Activated T-cell treated with anti-CD3 and anti-CD28 coated beads, Interleukin-2, amount 50 U/mL, for 24 hours (primary cell): ENCODE measurements at places on chromosomes 11 and 22.

DNA sequence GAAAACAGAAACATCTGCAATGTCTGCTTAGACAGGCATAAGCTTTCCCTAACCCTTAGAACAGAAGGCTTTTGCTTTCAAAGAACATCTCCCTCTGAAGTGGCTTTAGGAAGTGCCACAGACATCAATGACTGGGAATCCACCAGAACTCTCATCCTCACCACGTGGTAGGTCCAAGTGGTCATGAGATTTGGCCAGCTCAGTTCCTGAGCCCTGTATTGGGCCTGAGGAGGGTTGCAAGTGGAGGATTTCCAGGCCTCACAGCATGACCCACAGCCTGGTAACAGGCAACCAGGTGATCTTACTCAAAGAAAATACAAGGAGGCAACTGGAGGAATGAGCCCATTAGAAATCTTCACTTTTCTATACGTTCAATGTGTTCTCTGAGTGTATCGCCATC, 1.6 kb downstream of the CASP1 start:
- H3K27ac ChIP-seq = peak overlapping the region; percentile 83
- no peak for DNase-seq
- H3K27me3 ChIP-seq = no peaks in the 10 kb centered on the region
- H3K4me3 ChIP-seq = peak overlapping the region; percentile 86
- peaks cover 64% of the 10 kb centered on the region for H3K4me1 ChIP-seq

- H3K4me3 ChIP-seq = no peak overlapping the region
- H3K4me1 ChIP-seq = peaks cover 7% of the 10 kb centered on the region
- H3K27ac ChIP-seq = no peak overlapping the region
- H3K36me3 ChIP-seq = peaks cover 48% of the 10 kb centered on the region
- H3K27me3 ChIP-seq = no peaks in the 10 kb centered on the region
- no peak for DNase-seq
These were observed 349.5 kb downstream of the TBC1D22A start for GRCh38 chr22:47111626-47112581.

GRCh38 chr22:38313384-38313955, 3.8 kb downstream of the CSNK1E start:
- peak overlapping the region; percentile 91 for H3K27ac ChIP-seq
- peak overlapping the region; percentile 90 for H3K4me3 ChIP-seq
- H3K27me3 ChIP-seq = no peaks in the 10 kb centered on the region
- H3K36me3 ChIP-seq = peaks cover 72% of the 10 kb centered on the region

- H3K4me1 ChIP-seq = no peaks in the 10 kb centered on the region
- DNase-seq = no peak
- no peaks in the 10 kb centered on the region for H3K36me3 ChIP-seq
- H3K4me3 ChIP-seq = no peak overlapping the region
- no peak overlapping the region for H3K27ac ChIP-seq
These were observed 12.9 kb downstream of the OR51B6 start for GRCh38 chr11:5364214-5364613.

DNA sequence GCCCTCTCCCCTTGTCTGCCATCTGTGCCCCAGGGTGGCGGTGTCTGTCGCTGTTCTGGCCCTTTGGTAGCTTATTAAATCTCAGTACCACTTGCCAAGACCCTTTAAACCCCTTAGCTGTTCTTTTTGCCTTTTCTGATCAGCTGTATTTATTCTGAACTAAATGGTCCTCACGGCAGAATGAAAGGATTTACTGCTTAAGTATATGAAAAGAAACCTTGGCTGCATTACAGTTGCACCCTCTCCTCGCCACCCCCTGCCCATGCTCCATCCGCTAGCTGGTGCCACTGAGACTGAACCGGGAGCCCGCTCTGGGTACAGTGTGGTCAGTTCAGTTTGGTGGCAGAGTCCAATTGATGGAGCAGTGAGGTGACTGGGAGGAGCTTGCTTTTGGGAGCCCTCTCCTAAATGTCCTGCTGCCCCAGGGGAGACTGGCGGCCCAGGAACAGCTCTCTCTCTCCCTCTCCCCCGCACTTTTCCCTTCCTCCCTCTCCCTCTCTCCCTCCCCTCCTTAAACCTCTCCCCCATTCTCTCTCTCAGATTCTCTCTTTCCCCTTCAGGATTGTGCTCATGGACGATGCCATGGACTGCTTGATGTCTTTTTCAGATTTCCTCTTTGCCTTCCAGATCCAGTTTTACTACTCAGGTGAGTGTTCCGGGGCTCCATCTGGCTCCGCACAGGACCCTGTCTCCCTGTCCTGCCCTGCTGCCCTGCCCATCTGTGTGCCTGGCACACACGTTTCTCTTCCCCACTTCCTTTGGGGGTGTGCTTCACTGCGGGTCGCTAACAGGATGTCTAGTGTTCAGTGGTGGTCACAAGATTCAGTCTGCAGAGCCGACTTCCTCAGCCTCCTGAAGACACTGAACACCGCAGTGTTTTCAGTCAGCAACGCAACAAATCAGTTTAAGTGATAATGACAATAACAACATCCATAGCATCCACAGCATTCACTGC, 21.8 kb downstream of the ARFGAP2 start:
- DNase-seq = no peak
- H3K27ac ChIP-seq = peak overlapping the region; percentile 80
- peaks cover 7% of the 10 kb centered on the region for H3K36me3 ChIP-seq
- no peaks in the 10 kb centered on the region for H3K27me3 ChIP-seq
- peaks cover 29% of the 10 kb centered on the region for H3K4me1 ChIP-seq

- peak; percentile 36 for DNase-seq
- H3K4me3 ChIP-seq = peak overlapping the region; percentile 69
- no peaks in the 10 kb centered on the region for H3K36me3 ChIP-seq
These were observed 895 bp downstream of the TEAD1 start for GRCh38 chr11:12674936-12675696.

GRCh38 chr11:66225066-66225465, 43.4 kb upstream of the RAB1B start:
- no peaks in the 10 kb centered on the region for H3K27me3 ChIP-seq
- H3K4me1 ChIP-seq = peaks cover 23% of the 10 kb centered on the region
- peaks cover 73% of the 10 kb centered on the region for H3K36me3 ChIP-seq
- no peak overlapping the region for H3K4me3 ChIP-seq
- DNase-seq = no peak

- no peak overlapping the region for H3K27ac ChIP-seq
- no peaks in the 10 kb centered on the region for H3K36me3 ChIP-seq
- H3K4me3 ChIP-seq = no peak overlapping the region
- H3K27me3 ChIP-seq = no peaks in the 10 kb centered on the region
- no peaks in the 10 kb centered on the region for H3K4me1 ChIP-seq
These were observed 831.6 kb downstream of the KCNA4 start for GRCh38 chr11:29184939-29185890.

GRCh38 chr11:123560006-123560405, 94.4 kb downstream of the SCN3B start:
- peak; percentile 55 for DNase-seq
- H3K36me3 ChIP-seq = no peaks in the 10 kb centered on the region
- H3K27me3 ChIP-seq = peaks cover 4% of the 10 kb centered on the region
- H3K4me1 ChIP-seq = peaks cover 20% of the 10 kb centered on the region
- H3K27ac ChIP-seq = peak overlapping the region; percentile 13

DNA sequence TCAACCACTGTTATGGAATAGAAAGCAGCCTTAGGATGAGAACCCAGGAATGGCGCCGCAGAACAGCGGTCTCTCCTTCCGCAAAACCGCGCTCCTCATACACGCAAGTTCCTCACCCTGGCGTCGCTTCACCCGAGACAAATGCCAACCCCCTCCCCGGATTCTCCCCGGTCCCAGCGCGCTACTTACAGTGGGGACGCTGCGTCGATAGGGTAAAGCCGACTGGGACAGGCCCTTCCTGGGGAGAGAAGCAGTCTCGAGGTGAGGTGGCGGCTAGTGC, 287 bp downstream of the RPS13 start:
- peak overlapping the region; percentile 98 for H3K27ac ChIP-seq
- peaks cover 38% of the 10 kb centered on the region for H3K4me1 ChIP-seq
- peaks cover 72% of the 10 kb centered on the region for H3K36me3 ChIP-seq
- DNase-seq = no peak
- peak overlapping the region; percentile 90 for H3K4me3 ChIP-seq

GRCh38 chr22:45865561-45866125, 111.3 kb downstream of the WNT7B start:
- H3K4me3 ChIP-seq = no peak overlapping the region
- H3K27me3 ChIP-seq = peaks cover 58% of the 10 kb centered on the region
- no peak overlapping the region for H3K27ac ChIP-seq
- DNase-seq = no peak
- no peaks in the 10 kb centered on the region for H3K36me3 ChIP-seq

DNA sequence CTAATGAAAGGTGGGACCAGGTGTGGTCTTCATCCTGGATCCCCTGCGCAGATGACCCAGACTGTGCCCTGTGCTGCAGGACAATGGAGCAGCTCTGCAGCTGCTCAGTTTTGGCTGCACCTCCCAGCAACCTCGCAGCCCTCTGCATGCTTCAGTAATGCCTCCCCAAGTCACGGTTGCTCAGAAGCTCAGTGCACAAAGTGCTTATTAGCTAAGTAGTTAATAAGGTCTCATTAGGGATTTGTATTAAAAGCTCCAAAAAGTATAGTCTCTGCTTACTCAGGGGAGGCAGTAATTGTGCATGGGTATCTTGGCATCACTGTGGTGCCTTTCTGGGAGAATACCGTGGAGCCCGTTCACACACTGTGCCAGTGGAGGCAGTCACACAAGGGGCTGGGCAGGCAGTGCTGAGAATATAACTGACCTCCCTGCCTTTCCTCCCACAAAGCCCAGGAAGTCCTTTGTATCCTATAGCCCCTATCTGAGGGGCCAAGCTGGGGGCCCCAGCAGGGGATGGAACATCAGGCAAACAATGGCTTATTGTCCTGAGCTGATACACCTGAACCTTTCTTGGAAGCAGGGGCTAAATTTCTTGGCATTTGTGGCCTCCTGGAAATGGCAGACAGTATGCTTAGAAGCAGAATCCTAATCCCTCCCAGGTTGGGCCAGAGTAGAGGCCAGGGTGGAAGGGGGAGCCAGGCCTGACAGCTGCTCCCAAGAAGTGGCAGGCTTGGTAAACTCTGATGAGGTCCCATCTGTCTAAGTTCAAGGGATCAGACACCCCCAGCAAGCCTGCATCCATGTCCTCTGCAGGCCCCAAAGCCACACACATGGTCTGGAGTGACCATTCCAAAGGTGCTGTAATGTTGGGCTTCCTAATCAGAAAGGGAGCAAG, 125.5 kb upstream of the PARVA start:
- no peak for DNase-seq
- no peak overlapping the region for H3K27ac ChIP-seq
- H3K36me3 ChIP-seq = peaks cover 64% of the 10 kb centered on the region
- no peaks in the 10 kb centered on the region for H3K4me1 ChIP-seq

- H3K4me1 ChIP-seq = no peaks in the 10 kb centered on the region
- H3K4me3 ChIP-seq = no peak overlapping the region
- H3K36me3 ChIP-seq = no peaks in the 10 kb centered on the region
- DNase-seq = no peak
- no peaks in the 10 kb centered on the region for H3K27me3 ChIP-seq
These were observed 1014.1 kb upstream of the RAG2 start for GRCh38 chr11:37612146-37612545.

DNA sequence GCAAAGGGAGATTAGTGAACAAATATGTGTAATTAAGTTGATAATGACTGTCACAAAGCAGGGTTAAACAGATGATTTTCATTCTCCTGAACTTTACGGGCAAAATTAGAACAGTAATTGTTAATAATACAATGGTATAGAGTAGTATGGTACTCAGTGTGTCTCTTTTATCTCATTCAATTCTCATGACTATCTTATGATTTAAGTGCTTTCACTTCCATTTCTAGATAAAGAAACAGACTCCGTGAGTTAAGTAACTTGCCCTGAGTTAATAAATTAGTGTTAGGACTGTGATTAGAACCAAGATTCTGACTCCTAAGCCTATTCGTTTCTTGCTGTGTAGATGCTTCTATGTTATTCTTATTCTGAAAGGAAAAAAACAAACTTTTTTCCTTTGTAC, 22.0 kb downstream of the PIH1D2 start:
- DNase-seq = no peak
- no peak overlapping the region for H3K4me3 ChIP-seq
- H3K27ac ChIP-seq = no peak overlapping the region
- peaks cover 37% of the 10 kb centered on the region for H3K4me1 ChIP-seq
- H3K27me3 ChIP-seq = no peaks in the 10 kb centered on the region
- H3K36me3 ChIP-seq = peaks cover 90% of the 10 kb centered on the region

GRCh38 chr11:12404436-12404835, 27.1 kb downstream of the PARVA start:
- no peak for DNase-seq
- no peak overlapping the region for H3K4me3 ChIP-seq
- no peak overlapping the region for H3K27ac ChIP-seq
- no peaks in the 10 kb centered on the region for H3K4me1 ChIP-seq
- no peaks in the 10 kb centered on the region for H3K36me3 ChIP-seq
- no peaks in the 10 kb centered on the region for H3K27me3 ChIP-seq

DNA sequence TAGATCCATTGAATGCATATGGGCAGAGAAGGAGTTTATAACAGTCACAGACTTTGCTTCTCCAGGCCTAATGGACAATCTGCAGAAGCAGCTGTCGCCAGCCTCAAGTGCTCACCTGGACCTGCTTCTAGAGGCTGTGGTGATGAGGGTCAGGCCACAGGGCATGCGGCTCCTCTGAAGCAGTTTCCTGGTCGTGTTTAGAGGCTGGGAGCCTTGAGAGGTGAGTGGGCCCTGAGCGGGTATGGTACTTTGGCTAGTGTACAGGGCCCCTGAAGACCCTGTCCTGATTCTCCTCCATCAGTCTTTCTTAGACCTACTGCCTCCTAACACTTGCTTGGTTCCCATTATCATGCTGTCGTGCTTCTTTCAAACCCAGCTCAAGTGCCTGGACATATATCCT, 41.2 kb downstream of the NXPE2 start:
- DNase-seq = no peak
- H3K27ac ChIP-seq = no peak overlapping the region
- no peaks in the 10 kb centered on the region for H3K36me3 ChIP-seq
- H3K4me1 ChIP-seq = no peaks in the 10 kb centered on the region

GRCh38 chr22:27240298-27241075, 561.1 kb downstream of the MN1 start:
- no peaks in the 10 kb centered on the region for H3K36me3 ChIP-seq
- no peak for DNase-seq
- no peak overlapping the region for H3K4me3 ChIP-seq
- H3K27me3 ChIP-seq = peaks cover 6% of the 10 kb centered on the region

GRCh38 chr11:70397336-70397982, 870 bp upstream of the CTTN start:
- H3K27me3 ChIP-seq = peaks cover 54% of the 10 kb centered on the region
- H3K36me3 ChIP-seq = peaks cover 19% of the 10 kb centered on the region
- peak; percentile 59 for DNase-seq
- peak overlapping the region; percentile 89 for H3K27ac ChIP-seq
- H3K4me1 ChIP-seq = peaks cover 34% of the 10 kb centered on the region

DNA sequence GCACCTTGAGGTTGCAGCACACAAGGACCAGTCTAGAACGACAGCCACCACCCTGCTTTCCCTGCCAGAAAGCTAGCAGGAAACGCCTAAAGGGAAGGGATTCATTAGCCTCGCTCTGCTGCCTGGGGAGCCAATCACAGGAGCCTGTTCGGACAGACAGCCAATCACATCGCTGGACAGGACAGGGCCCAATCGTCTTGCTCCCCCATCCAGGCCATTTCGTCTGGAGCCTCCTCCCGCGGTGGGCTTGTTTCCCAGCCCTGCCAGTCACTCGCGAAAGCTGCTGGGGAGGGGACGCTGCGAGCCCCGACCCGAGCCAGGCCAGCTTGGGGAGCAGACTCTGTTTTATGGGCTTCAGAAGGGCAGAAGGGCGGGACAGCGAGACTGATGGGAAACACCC, 79.8 kb upstream of the NCAM1 start:
- no peaks in the 10 kb centered on the region for H3K4me1 ChIP-seq
- no peak overlapping the region for H3K27ac ChIP-seq
- no peaks in the 10 kb centered on the region for H3K36me3 ChIP-seq
- DNase-seq = no peak
- no peak overlapping the region for H3K4me3 ChIP-seq
